GM23248 (cell line): ENCODE measurements at places on chromosomes 7 and 10.

DNA sequence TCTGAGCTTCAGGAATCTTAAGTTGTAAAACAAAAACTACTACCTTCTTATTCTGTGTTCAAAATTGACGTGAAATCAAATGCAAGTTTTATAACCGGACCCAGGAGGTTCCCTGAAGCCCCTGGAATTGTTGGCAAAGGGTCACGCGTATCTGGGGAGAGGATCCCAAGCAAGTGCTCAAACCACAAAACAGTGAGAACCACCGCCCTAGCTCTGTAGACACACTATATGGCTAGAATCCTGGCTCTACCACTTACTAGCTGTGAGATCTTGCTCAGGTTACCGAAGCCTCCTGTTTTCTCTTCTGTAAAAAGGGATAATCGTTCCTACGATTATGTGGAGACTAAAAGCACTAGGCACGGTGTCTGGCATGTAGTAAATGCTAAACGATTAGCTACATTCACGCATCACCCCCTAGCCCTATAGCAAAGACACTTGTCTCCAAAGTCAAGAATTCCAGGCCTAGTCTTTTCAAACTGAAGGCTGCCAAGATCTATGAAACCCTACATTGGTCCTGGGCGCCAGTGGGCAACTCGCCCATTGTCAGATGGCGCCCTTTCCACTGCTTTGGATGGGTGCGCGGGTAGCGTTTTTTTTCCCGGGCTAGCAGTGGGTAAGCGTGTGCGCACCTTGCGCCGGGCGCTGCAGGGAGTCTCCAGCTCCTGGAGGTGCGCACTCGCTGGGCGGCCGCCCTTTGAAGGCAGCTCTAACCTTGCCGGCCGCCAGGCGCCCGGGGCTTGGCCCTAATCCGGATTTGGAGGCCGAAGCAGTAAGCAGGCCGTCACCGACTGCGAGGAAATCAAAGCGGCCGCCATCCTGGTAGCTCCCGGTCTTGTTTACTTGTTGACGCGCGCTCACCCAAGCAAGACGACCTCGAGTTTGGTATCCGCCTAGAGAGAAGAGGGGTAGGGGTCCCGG, 11.6 kb upstream of the NKX2-3 start:
- DNase-seq = no peak

DNA sequence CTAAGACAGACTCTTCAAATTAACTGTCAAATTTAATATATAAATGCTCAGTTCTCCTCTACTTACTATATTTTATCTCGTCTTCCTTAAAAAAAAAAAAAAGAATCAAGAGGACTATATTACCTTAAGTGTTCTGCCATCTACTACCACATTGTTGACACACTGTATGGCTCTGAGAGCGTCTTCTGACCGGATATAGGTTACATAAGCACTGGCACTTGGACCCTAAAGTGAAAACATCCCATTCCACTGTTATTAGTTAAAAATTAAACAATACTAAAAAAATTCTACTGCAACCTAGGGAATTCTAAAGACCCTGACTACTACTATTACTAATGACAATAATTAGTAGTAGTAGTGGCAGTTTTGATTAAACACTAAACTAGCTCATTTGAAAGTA, 95.7 kb downstream of the CNOT4 start:
- DNase-seq = no peak

GRCh38 chr7:100952641-100953040, 3.3 kb downstream of the MUC3A start:
- DNase-seq = no peak

DNA sequence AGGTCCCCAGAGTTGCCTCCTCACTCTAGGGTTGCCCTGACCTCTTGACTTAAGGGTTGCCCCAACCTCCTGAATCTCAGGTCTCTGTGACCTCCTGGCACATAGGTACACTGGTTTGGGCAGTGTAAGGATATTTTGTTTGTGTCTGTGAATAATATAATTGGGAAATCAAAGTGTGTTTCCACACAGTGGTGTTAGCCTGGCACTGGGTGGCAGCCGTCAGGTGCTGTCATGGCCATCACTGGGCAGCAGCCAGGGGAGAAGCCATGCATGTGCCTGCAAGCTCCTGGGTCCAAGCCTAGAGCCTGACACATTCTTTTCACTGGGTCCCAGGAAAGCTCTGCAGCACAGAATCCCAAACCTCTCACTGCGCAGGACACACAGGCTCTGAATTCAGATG, 3.6 kb upstream of the CCDC201 start:
- DNase-seq = no peak

- peak; percentile 64 for DNase-seq
Measured at GRCh38 chr7:234708-235553, 42.6 kb downstream of the FAM20C start.

GRCh38 chr7:7738622-7739021, 20.2 kb upstream of the RPA3 start:
- no peak for DNase-seq

DNA sequence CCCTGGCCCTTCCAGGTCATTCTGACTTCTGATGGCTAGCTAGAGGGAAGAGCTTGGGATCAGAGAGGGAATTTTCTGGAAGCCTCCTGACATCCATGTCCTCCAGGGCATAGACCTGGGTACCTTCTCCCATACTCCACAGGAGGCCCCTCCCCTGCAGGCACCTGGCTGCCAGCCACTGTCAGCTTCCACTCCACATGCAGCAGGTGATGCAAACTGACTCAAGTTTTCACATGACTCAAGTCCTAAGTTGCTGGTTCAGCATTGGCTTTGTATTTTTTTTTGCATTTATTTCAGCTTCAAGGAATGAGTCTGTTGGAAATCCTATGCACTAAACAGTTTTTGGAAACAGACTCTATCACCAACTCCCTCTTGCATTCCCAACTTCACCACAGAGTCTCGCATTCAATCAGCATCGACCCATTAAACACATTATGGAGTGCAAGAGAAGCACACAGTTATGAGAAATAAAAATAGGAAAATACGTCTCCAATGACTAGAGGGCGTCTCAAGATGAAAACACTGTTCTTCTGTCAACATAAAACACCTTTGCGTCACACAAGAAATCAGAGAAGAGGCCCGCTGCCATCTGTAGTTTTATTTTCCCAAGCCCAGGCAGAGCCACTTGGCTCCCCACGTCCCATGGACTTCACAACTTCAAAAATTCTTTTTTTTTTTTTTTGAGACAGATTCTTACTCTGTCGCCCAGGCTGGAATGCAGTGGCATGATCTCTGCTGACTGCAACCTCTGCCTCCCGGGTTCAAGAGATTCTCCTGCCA, 362.6 kb upstream of the MGMT start:
- no peak for DNase-seq

- DNase-seq = no peak
Measured at GRCh38 chr7:110590415-110590814, 500.5 kb upstream of the LRRN3 start.

- peak; percentile 92 for DNase-seq
Measured at GRCh38 chr10:44253769-44254462, 131.0 kb downstream of the CXCL12 start.

- DNase-seq = no peak
Measured at GRCh38 chr7:84297616-84298015, 103.0 kb upstream of the SEMA3A start.

- no peak for DNase-seq
Measured at GRCh38 chr10:65365878-65366277, 1560.0 kb upstream of the LRRTM3 start.

- peak; percentile 20 for DNase-seq
Measured at GRCh38 chr7:1638215-1638661, 31.8 kb upstream of the ELFN1 start.

- peak; percentile 15 for DNase-seq
Measured at GRCh38 chr10:36542493-36542892, 582.9 kb upstream of the ANKRD30A start.

- peak; percentile 67 for DNase-seq
Measured at GRCh38 chr7:40329601-40330153, 194.9 kb downstream of the SUGCT start.

GRCh38 chr10:130809181-130809580, 502.3 kb downstream of the TCERG1L start:
- no peak for DNase-seq

DNA sequence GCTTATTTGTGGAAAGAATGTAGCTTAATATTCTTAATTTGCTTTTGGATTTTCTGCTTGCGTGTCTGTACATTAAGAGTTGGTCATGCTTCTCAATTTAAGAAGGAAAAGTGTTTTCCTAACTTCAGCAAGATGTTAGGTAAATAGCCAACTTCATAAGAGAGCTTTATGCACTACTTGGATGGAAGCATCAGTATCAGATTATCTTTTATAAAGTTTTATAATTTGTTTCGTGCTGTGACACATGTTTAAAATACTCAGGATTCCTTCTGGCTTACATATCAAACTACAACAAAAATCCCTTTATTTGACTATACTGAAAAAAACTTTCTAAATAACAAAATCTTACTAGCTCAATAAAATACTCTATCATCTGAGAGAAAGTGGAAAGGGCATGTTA, 34.8 kb upstream of the AGR2 start:
- DNase-seq = peak; percentile 46

- no peak for DNase-seq
Measured at GRCh38 chr10:121078036-121078435, 226.9 kb downstream of the WDR11 start.

GRCh38 chr10:126609566-126609965, 60.9 kb downstream of the C10orf90 start:
- no peak for DNase-seq

- no peak for DNase-seq
Measured at GRCh38 chr7:53151496-53151895, 116.1 kb downstream of the POM121L12 start.

DNA sequence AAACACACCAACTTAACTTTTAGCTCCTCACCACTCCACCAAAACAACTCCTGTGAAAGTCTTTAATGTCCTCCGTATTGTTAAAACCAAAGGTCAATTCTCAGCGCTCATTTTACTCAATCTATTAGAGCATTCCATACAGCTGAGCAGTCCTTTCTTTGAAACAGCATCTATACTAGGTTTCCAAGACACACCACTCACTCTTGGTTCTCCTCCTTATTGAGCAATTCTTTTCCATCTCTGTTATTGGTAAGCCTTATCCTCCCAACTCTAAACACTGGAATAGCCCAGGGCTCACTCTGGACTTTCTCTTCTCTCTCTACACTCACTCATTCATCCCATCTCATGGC, 34.9 kb downstream of the COA1 start:
- peak; percentile 92 for DNase-seq

- no peak for DNase-seq
Measured at GRCh38 chr10:26172131-26172530, 44.4 kb upstream of the GAD2 start.

GRCh38 chr7:152882576-152883310, 123.2 kb downstream of the ACTR3B start:
- DNase-seq = no peak

GRCh38 chr10:123404357-123404756, 250.2 kb downstream of the BUB3 start:
- no peak for DNase-seq

GRCh38 chr10:60399328-60399727, 9.7 kb upstream of the ANK3 start:
- no peak for DNase-seq

- peak; percentile 48 for DNase-seq
Measured at GRCh38 chr10:75662715-75663114, 231.3 kb downstream of the LRMDA start.

DNA sequence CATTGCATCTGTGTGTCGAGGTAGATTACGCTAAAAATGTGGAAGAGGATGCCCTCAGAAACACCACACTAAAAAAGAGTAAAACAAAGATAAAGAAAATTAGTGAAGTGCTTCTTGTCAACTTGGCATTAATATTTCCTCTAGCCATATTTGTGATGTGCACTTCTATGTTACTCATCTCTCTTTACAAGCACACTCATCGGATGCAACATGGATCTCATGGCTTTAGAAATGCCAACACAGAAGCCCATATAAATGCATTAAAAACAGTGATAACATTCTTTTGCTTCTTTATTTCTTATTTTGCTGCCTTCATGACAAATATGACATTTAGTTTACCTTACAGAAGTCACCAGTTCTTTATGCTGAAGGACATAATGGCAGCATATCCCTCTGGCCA, 79.0 kb upstream of the SCIN start:
- no peak for DNase-seq

- DNase-seq = no peak
Measured at GRCh38 chr10:49610458-49611165, 502 bp downstream of the SLC18A3 start.

DNA sequence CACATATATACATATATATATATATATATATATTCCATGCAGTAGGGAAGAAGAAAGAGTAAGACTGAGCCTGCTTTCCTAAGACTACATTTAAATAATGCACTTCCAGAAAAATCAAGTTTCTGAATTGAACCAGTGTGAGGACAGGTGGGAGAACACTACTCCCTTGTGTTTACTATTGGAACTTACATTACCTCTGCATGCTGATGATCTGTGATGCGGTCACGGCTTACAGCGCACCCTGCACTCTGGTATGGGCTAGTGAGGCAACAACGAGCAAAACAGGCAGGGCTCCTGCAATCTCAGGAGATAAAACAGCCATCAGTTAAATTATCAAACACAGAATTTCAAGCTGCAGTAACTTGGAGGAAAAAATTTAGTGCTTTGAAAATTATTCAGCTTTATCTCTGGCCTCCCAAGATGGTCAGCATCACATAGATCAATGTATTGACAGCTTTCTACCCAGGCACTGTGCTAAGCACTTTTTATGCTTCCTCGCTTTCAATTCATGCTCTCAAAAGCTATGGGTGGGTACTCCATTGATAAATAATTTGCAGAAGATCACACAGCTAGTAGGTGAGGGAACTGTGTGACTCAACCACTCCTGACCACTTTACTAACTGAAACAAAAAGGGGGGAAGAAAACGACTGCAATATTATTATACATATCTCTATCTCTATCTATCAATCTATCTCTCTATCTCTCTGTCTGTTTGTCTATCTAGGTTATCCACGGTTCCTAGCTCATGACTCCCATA, 20.5 kb upstream of the SLC16A12 start:
- DNase-seq = no peak

GRCh38 chr7:16171928-16172327, 249.4 kb downstream of the CRPPA start:
- no peak for DNase-seq

- DNase-seq = no peak
Measured at GRCh38 chr7:34354011-34354410, 304.0 kb upstream of the NPSR1 start.

DNA sequence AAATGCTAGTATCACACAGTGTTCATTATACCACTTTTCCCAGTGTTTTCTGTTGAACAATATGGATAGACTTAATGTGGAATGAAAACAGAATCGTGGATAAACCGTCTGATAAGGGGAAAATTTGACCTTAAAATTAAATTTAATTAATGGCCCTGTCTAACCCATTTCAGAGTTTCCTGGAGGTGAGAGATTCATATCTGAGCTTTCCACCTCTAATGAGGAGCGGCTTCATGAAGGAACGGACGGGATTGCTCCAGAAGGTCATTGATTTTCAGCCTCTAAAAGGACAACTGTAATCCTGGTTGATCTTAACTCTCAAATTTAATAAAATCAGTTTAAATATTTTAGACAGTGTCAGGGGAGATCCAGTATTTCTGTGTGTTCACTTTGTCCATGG, 874.9 kb downstream of the GRID1 start:
- DNase-seq = no peak
